ENCODE measurements at places on chromosomes 1 and 21.

- no peak for DNase-seq
Observed at GRCh38 chr1:82319546-82319945, 518.8 kb downstream of the ADGRL2 start.

DNA sequence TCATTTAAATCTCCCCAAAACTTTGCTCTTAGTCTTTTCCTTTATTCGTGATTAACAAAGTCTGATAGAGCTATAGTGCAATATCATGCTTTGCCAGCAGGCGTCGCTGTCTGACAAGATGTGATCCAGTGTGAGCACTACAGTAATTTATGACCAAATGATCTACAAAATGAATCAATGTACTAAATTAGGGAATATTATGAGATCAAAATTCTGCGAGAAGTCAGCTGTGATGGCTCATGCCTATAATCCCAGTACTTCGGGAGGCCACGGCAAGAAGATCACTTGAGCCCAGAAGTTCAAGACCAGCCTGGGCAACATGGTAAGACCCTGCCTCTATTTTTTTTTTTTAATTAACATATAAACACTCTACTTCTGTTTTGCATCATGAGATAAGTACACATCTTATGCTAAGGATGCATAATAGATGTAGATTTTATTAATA, 3.6 kb upstream of the SPSB1 start:
- DNase-seq = peak; percentile 82

DNA sequence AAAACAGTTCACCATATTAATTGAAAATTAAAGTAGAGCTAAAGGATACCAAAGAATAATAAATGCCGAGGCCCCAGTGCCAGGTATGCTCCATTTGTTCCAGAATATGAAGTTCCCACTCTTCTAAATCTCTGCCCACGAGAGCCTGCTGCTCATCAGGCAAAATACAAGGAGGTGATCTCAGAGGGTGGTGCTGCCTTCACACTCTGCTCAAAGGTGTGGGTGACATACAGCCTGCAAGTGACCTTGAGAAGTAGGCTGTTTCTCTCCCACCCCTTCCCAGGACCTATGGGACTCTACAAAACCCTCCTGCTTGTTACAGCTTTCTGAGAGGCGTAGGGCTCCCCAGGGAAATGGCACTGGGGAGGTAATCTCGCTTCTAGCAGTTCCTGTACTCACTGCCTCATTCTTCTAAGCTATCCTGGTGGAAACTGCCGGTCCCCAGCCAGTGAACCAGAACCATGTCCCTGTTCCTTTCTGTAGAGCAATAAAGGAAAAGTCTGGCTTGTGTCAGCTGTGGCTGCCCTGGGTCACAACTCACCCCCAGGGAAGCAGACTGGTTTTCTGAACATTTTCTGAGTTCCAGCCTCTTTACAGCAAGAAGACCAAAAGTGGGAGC, 26.9 kb upstream of the DPT start:
- DNase-seq = no peak

GRCh38 chr1:32205401-32206370, at the start of gene IQCC:
Gene IQCC, plus strand, starts transcription at chr1:32205671. Its CDS starts 11 bp downstream, at chr1:32205682.
- DNase-seq = peak; percentile 91

DNA sequence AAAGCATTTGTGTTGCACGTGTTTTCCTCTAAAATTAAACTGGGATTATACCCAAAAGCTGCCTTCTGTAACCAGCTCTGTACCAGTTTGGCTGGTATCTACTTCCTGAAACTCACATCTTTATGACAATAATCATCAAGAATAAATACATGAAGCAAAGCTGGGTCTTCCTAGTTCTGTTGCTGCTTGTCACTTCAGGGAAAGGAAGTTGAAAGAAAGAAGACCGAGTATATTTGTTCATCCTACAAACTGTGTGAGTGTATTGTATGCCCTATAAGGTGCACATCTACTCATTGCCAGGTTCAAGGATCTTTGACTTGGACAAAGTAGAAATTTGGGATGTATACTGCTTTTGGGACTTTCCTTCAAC, 29.1 kb upstream of the IFNGR2 start:
- DNase-seq = no peak

- peak; percentile 73 for DNase-seq
Observed at GRCh38 chr1:184387476-184388318, 868 bp downstream of the C1orf21 start.

GRCh38 chr1:26996024-26996423, 2.5 kb downstream of the TRNP1 start:
- DNase-seq = no peak

DNA sequence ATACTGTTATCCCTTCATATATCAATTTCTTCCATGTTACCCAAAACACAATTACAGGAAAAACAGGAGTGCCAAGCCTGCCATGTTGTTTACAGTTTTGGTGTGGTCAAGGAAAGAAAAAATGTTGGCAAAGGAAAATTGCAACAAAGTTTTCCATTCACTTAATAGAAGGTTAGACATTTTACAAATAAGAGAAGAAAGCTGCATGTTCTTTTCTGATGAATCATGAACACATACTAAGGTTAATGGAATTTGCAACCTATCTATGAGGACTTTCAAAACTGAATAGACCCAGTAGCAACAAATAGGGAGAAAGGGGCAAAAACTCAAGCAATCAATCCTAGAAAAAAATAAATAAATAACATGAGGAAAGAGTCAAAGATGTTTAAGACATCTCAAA, 556.7 kb downstream of the DPYD start:
- DNase-seq = no peak

- DNase-seq = peak; percentile 67
Observed at GRCh38 chr1:26833432-26834405, 7.2 kb downstream of the ZDHHC18 start.

GRCh38 chr1:11156441-11156840, 32.7 kb upstream of the ANGPTL7 start:
- no peak for DNase-seq

DNA sequence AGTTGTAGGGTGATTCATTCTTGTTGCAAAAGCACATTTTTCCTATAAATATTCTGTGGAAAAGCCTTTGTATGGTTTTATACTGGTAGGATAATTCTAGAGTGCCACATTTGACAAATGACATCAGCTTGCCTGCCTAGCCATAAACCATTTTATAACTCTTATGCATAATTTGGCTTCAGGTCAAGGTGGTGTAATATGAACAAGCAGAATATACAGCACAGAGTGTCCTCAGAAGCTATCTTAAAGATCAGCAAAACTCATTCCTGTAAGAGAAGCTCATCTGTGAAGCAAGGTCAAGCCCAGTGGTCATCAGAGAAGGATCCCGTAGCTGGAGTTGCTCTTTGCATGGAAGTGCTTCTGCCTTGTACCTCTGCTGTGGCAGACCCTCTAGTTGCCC, 24.0 kb upstream of the C1orf21 start:
- DNase-seq = no peak

- DNase-seq = no peak
Observed at GRCh38 chr1:69492286-69492685, 75.4 kb upstream of the LRRC7 start.

DNA sequence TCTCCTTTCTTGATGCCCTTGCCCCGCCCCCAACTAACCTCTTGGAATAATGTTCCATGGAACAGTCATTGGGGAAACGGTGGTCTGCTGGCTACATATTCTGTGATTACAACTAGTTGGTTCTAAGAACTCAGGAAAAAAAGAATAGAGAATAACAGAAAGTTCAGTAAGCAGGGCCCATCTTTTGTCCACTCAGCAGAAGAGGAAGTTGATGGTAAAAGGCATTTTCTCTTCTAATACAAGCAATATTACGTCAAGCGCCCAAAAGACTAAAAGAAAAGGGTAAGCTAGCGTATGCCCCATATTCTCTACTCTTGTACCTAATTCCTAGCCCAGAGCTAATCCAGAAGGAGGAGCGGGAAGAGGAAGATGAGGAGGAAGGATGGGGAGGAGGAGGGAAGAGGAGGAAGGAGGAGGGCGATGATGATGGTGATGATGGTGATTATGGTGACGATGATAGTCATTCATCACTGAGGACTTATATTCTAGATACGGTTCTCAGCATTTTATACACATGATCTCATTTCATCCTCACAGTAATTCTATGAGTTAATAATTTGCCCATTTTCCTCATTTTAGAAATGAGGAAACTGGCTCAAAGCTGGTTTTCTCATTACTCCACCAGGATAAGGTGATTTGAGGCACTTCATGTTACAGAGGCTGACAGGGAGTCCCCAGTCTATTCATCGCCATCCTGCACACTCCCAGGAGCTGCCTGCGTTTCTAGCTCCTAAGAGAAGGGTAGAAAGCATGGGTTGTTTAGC, 76.6 kb upstream of the EFHD2 start:
- no peak for DNase-seq

DNA sequence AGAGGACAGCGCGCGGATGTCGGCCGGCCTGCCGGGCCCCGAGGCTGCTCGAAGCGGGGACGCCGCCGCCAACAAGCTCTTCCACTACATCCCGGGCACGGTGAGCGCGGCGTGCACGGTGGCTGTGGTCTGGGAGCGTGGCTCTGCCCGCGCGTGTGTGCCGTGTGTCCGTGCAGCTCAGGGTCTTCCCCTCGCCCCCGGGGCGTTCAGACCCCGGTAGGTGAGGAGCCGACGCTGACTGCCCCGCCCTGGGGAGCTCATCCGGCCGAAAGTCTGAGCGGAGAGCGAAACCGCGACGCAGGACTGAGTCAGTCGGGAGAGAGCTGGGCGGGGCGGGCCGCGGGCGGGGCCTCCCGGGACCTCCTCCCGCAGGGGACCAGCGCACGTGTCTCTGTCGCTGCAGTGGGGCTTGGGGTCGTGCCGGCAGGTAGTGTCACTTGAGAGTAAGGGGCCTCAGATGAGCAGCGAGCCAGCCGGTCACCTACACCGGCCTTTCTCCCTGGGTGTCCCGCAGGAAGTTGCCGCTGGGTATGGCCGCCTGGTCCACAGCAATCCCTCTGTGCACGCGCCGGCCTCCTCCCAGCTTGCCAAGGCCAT, 520 bp downstream of the PLEKHN1 start:
- DNase-seq = peak; percentile 83

GRCh38 chr1:24336075-24336474, 16.9 kb downstream of the GRHL3 start:
- DNase-seq = no peak

GRCh38 chr1:24970399-24970753, 40.3 kb upstream of the RUNX3 start:
- no peak for DNase-seq

DNA sequence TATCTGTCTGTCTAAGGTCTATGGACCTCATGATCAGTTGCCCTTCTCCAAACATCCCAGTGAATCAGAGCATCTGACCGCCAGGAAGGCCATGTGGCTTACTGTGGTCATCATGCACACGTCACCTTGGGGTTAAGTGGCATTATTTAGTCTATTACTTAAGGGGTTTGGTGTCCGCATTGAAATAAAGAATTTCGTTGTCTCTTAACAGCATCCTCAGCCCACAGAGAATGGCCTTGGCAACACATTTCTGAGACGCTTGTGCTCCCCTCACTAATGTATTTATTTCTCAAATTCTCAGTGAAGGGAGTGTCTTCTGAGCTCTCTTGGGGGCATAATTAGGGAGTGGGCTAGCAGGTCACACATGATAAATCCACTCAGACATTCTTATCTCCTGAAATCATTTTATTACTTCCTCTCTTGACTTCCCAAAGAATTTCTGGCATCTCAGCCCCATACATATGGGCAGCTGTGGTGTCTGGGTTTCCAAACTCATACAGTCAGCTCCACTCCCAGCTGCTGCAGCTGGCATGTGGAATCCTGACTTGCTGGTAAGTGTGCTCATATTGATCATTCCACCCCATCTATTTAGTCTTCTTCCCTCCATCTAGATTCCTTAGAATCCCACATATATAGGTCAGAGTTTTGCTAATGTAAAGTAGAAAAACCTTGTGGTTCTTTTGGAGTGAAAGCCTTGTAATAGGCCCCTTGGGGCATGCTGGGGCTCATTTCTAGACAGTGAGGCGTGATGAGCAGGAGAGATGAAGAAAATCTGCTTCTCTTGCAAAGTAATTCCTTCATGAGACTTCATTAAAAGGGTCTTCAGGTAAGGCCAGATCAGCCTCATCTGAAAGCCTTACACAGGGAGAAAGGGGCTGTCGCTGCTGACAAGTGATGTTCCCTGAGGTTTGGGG, 110.5 kb downstream of the HHAT start:
- DNase-seq = no peak

- no peak for DNase-seq
Observed at GRCh38 chr1:203040513-203041275, 14.4 kb downstream of the PPFIA4 start.

DNA sequence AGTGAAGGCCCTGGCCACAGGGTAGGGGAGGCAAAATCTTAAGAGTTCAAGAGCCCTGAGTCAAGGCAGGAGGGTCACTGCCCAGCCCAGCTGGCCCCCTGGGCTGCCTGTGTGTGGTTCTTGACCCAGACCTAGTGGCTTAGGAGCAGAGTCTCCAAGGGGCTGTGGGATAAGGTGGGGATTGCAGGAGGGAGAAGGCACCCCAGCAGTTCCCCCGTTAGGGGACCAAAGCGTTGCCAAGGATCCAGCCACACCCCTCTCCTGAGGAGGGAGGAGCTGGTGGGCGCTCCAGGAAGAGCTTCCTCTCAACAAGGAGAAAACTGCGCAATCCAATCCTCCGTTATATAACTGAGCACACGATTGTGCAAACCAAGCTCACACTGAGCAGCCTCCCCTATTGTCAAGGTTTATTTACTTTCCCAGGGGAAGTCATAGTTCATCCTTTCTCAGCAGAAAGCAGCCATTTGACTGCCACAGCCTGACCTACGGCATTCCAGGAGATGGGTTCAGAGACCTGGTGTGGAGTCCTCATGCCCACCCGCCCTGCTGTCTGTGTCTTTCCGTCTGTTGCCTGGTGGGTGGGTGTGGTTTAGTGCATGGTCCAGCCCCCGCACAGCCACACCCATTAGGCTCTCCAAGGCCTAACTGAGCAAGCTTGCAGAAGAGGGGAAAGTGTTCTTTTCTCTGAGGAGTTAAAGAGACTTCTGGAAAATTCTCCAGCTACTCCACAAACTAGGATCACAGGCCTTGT, 3.5 kb downstream of the EPHX1 start:
- DNase-seq = peak; percentile 85

DNA sequence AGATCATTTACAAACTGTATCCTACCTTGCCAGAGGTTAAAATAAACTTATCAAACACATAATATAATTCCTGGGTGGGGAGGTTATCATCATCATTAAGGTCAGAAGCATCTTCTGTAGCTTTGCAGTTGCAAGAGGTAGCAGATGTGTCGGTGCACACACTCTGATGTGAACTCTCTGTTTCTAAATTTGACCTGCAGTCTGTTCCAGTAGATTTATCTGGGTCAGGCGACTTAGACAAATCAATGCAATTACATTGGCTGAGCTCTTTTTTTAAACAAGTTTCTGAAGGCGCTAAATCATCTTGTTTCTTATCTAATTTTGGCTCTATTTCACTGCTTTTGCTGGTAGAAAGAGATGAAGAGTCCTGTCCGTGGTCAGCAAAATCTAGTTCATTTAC, 70.4 kb downstream of the PRPF38A start:
- DNase-seq = no peak

GRCh38 chr1:154895798-154896197, 25.7 kb upstream of the KCNN3 start:
- DNase-seq = no peak

GRCh38 chr1:178283409-178283808, 189.5 kb downstream of the RASAL2 start:
- no peak for DNase-seq

- DNase-seq = no peak
Observed at GRCh38 chr1:61253912-61254633, 171.7 kb downstream of the NFIA start.

GRCh38 chr1:85179522-85179921, 21.3 kb downstream of the SYDE2 start:
- DNase-seq = no peak

Data from Right ventricle myocardium superior (tissue), 1 donor.